Eye (tissue), 1 donor: ENCODE measurements at places on chromosomes 1 and 21.
A peak's percentile ranks its signal among the peaks of the same experiment; 100 is the strongest.

- no peak for DNase-seq
Observed at GRCh38 chr1:16441282-16441665, 750 bp downstream of the NECAP2 start.

- no peak for DNase-seq
Observed at GRCh38 chr1:20978413-20978812, 191.3 kb upstream of the HP1BP3 start.

GRCh38 chr1:175481126-175482070 lies 262.0 kb downstream of the TNR start:
- DNase-seq: peak; percentile 71

GRCh38 chr21:42861311-42861847 lies 18.0 kb downstream of the WDR4 start:
- DNase-seq: no peak

DNA sequence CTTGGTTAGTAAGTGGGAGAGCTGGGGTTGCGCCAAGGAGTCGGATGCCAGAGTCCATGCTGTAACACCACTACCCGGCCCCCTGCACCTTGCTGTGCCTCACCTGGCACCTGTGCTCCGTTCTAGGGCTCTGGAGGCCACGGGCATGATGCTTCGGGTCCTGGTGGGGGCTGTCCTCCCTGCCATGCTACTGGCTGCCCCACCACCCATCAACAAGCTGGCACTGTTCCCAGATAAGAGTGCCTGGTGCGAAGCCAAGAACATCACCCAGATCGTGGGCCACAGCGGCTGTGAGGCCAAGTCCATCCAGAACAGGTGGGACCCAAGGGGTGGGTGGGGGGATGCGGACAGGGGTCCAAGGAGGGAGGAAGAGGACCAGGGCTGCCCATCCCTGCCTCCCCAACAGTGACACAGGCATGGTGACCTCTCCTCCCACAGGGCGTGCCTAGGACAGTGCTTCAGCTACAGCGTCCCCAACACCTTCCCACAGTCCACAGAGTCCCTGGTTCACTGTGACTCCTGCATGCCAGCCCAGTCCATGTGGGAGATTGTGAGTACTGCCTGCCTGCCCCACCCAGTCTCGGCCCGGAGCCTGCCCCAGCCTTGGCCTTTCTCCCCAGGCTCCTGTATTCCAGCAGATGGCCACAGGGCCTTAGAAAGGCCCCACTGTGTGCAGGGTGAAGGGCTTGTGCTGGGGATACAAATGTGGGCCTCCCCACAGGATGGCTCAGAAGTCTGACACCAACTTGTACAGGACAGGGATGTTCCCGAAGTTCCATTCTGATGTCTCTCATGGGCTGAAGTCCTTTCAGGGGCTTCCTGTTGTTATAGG lies 9.6 kb upstream of the HTR6 start:
- DNase-seq: no peak

- DNase-seq: no peak
Observed at GRCh38 chr1:93151474-93151873, 28.7 kb downstream of the TMED5 start.

DNA sequence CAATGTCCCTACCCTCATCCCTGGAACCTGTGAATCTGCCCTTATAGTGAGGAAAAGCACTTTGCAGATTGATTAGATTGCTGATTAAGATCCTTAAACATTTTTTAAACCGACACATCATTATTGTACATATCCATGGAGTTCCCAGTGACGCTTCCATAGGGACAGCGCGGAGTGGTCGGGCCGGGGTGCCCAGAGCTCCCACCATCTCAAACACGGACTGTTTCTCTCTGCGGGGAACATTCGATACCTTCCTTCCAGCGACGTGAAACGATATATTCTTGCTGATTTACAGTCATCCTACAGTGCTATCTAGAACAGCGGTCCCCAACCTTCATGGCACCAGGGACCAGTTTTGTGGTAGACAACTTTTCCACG lies 4.0 kb downstream of the KRTAP10-12 start:
- no peak for DNase-seq

DNA sequence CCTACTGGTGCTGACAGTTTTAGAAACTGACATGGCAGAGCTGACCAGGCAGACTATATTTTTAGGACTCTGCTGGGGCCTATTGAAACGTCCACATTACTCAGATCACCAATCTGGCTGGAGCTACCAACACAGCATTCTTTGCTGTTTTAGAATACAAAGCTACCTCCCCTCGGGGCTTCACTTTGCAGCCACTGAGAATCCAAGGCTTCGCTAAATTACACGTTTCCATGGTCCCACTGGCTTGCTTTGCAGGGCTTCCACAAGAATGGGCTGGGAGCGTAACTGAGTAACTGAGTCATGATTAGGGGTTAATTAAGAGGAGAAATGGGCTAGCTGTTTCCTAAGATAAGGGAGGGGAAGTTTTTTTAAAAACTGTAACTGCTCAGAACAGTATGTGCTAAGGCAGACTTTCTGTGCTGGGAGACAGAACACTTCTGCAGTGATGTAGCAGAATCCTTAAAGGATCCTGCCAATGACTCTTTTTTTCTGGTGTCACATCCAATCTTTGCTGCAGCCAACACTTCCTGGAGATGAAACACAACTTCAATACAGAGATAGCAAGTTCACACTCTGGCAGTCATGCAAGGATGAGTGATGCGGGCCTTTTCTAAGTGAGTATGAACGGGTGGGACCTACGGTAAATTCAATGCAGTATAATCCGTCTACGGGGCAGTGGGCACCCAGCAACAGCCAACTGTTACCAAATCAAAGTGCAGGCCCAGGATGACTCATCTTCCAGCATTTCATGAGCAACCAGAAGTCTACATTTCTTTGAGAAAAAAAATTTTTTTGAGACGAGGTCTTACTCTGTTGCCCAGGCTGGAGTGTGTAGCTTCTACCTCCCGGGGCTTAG lies 21.5 kb downstream of the NDUFS5 start:
- peak; percentile 42 for DNase-seq

DNA sequence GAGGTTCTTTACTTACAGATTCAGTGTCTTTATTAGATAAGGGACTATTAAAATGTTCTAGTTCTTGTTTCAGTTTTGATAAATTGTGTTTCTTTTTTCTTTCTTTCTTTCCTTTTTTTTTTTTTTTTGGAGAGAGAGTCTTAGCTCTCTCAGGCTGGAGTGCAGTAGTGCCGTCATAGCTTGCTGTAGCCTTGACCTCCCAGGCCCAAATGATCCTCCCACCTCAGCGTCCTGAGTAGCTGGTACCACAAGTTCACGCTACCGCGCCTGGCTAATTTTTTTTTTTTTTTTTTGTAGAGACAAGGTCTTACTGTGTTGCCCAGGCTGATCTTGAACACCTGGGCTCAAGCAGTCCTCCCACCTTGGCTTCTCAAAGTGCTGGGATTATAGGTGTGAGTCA lies 76.6 kb downstream of the TMEM200B start:
- no peak for DNase-seq

- no peak for DNase-seq
Observed at GRCh38 chr1:194208674-194209073, 1022.3 kb upstream of the B3GALT2 start.
